NCI-H146 (cell line): ENCODE measurements at places on chromosomes 11 and 22.
A peak's percentile ranks its signal among the peaks of the same experiment; 100 is the strongest.

DNA sequence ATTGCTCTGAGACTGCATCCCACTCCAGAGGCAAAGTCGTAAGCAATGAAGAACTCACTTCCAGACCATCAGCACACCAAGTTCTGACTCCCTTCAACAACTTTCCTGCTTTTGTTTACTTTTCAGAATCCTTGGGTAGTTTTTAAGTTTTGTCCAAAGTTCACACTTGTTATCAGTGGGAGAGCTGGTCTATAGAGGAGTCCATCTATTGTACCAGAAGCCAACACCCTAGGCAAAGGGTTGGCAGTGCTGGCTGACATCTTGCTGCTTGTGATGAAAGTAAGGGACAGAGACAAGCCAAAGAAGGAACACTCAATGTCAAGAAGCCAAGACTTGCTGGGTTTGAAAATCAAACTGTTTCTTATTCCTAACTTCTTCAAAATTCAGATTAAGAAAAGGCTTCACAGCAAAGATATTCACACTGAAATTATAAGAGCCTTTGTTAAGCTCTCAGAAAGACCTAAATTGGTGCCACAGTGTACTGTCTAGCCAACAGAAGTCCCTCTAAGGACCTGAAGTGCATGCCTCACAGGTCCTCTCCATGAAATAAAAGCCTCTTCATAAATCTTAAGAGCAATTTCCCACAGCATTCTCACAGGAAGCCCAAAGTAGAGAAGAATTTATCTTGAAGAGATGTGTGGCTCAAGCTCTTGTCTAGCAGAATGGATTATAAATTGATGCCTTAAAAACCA is 21.5 kb upstream of the LINC01488 start:
- no peak for DNase-seq

GRCh38 chr11:121154486-121155314 is 53.7 kb downstream of the TECTA start:
- DNase-seq = no peak

GRCh38 chr22:23070418-23071229 is at the start of gene GNAZ:
TSS of gene GNAZ (plus strand) at chr22:23070519. CDS start at chr22:23095696, 25,177 bp downstream.
- DNase-seq = peak; percentile 56

- no peak for DNase-seq
Measured at GRCh38 chr11:89235976-89236375, 58.3 kb downstream of the TYR start.

- no peak for DNase-seq
Measured at GRCh38 chr11:36292311-36292722, 3.1 kb upstream of the COMMD9 start.
